ENCODE measurements at places on chromosomes 7 and 10.

- DNase-seq: no peak
Observed at GRCh38 chr10:98101366-98101765, 33.1 kb upstream of the R3HCC1L start.

GRCh38 chr10:103882285-103883007 lies 27.1 kb upstream of the SH3PXD2A start:
- DNase-seq: no peak

- no peak for DNase-seq
Observed at GRCh38 chr7:46301677-46302076, 380.6 kb upstream of the IGFBP3 start.

- no peak for DNase-seq
Observed at GRCh38 chr7:17663061-17663675, 277.1 kb downstream of the SNX13 start.

- DNase-seq: no peak
Observed at GRCh38 chr7:127337581-127337980, 54.9 kb downstream of the ZNF800 start.

GRCh38 chr10:28393956-28394568 lies 91.2 kb upstream of the MPP7 start:
- no peak for DNase-seq

DNA sequence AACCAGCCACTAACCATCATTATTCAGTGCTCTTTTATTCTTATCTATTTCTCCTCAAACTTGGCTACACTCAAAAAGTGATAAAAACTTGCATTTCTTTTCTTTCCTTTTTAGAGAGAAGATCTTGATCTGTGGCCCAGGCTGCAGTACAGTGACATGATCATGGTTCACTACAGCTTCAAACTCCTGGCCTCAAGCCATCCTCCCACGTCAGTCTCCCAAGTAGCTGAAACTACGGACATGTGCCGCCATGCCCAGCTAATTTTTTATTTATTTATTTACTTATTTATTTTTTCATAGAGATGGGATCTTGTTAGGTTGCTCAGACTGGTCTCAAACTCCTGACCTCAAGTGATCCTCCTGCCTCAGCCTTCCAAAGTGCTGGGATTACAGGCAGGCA lies 24.6 kb upstream of the TMEM248 start:
- DNase-seq: no peak

DNA sequence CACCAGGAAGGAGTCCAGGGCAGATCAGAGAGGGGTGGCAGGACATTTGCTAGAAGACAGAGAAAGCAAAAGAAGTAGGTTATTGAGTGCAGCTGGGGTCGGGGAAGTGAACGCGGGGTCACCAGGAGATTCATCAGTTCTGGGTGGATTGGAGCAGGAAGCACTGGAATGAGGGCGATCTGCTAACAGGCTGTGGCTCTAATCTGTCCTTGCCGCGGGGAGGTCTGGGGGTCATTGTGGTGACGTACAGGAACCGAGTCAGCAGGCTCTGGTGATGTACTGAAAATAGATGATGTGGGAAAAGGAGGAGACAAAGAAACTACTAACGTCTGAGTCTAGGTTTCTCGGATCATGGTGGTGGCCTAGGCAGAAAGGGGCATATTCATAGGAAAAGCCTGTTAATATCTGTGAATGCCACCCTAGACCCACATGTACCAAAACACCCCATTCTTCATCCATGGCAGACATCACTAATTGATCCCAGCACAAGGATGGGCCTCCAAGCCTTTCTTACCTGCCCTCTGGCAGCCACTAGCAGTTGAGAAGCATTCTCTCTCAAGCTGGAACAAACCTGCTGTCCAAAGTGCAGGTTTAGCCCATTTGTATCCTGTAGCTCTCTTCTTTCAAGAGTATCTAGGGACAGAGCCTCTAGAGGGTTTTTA lies 134.5 kb downstream of the C10orf105 start:
- DNase-seq: no peak

DNA sequence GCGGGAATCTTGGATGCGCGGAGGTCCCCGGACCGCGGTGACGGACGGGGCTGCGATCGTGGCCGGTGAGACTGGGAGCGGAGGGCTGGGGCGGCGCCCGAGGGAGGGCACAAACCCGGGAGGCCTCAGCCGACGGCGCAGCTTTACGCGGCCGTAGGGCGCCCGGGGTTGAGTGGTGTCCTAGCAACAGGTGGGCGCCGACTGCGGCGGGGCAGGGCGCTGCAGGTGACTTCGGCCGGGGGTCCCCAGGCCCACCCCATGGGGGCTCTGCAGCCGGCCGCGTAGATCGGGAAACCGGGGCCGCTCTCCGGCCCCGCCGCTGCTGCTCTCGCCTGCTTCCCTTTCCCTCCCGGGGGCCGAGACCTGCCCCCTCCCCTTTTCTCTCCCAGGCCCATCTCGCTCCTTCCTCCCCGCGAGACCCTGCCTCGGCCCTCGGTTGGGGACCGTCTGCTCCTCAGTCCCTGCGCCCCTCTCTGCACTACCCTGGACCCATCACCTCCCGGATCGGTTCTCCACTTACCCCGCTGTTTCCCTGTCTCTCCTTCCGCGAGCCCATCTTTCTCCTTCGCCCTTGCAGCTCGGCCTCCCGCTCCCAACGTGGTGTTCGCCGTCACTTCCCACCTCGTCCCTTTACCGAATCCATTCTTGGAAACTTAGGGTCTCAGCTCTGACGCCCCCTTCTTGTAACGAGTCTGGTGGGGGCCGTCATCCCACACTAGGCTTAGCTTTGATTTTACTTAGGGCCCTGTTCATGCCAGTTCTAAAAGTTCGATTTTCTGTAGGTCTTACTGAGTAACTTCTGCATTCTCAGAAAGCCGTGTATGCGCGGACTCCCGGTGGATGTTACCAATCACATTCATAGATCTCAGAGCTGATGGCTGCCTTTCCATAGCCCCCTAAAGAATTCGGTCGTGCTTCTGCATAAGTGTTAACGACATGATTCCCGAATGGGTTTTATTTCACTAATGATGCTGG lies 18.5 kb upstream of the ACBD5 start:
- no peak for DNase-seq

- no peak for DNase-seq
Observed at GRCh38 chr10:12547301-12547771, 198.0 kb downstream of the CAMK1D start.

DNA sequence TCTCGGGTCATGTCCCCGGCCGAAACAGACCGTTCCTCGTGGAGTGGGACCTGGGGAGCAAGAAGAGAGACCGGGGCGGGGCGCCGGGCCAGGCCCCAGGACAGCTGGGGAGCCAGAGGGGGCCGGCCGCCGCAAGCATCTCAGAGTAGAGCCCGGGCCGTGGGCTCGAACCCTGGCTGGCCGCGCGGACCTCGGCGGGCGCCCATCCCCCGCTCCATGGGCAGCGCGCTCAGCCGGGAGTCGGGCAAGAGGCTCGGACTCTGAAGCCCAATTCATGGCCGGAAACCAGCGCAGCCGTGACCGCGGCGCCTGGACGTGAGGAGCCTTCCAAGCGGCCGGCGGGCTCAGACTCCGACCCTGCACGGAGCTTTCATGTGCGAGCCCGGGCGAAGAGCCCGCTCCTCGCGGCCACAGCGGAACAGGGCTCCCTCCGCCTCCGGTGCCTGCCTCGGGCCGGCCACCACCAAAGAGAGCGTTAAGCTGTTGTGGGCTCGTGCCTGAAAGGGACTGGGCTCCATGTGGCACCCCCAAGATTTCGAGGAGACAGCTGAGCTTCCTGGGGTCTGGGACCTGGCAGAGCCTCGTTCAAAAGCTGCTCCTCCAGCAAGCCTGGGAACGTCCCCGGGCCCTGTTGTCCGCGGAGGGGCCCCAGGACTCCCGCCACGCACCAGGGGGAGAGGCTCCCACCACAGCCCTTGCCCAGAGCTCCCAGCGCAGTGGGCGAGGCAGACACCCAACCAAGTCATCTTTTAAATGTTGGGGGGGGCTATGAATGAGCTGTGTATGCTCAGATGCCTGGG lies 757 bp upstream of the GRID1 start:
- no peak for DNase-seq

DNA sequence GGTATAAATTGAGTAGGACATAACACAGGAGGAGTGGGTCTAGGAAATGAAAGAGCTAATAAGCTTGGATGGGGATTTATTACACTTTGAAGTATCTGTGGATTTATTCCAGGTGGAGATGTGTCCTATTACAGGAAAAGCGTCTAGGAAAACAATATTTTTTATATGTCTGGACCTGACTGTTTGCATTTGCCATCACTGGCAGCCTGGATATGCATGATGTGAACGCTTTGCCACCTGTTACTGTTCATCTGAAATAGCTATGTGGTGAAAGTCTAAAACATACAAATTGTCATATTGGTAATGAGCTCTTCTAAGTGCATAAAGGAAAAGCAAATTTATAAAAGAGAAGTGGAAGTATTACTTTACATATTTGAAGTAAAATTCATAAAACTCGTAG lies 31.6 kb upstream of the AGMO start:
- no peak for DNase-seq

DNA sequence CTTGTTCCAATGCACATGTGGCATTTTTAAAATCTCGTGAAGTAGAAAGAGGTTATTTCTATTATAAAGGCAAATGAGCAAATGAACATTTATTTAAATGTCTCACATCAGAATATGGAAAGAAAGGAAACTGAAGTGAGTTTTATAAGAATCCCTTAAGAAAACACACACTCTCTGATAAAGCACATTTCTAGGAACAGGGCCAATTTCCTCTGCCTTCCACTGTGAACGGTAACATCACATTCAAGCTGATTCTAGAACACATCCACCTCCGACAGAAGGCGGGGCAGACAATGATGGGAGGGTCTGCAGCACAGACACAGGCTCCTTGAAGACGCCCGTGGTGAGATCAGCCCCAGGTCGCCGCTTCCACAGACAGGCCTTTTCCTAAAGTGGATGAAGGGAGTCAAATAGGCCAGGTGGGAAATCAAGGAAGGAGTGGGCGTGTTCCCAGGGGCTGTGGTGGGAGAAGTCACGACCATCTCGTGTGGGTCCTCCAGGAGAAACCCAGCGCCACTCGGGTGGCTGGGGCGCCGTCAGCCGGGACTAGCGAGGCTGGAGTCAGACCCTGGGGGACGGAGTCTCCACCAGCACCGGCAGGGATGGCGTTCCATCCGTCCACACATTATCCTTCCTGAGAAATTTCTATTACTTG lies 31.1 kb downstream of the PITRM1 start:
- no peak for DNase-seq

GRCh38 chr10:95242581-95243317 lies 48.1 kb downstream of the PDLIM1 start:
- DNase-seq: no peak

DNA sequence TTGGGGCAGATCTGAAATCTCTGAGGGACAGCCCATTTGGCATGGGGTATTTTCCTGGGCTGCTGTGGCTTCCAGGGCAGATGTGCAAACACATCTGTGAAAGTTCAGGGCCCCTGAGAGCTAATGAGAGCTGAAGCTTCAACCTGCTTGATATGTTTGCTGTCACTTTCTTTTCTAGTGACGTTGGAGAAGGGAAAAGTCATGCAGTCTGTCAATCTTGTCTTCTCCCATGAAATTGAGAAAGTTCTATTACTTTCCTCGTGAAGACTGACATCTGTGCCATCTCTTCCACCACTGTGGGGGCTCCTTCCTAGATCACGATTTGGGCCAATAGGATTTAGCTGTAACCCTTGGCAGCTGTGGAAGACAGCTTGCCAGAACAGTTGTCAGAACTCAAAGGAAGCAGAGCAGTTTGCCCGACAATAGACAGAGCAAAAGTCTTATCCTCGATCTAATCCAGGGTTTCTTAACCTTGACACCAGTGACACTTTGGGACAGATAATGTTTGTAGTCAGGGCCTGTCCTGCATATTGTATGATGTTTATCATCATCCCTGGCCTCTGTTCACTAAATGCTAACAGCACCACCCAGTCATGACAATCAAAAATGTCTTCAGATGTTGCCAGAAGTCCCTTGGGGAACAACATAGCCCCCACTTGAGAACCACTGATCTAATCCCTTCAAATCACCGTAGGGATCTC lies 586.5 kb downstream of the LRMDA start:
- no peak for DNase-seq

DNA sequence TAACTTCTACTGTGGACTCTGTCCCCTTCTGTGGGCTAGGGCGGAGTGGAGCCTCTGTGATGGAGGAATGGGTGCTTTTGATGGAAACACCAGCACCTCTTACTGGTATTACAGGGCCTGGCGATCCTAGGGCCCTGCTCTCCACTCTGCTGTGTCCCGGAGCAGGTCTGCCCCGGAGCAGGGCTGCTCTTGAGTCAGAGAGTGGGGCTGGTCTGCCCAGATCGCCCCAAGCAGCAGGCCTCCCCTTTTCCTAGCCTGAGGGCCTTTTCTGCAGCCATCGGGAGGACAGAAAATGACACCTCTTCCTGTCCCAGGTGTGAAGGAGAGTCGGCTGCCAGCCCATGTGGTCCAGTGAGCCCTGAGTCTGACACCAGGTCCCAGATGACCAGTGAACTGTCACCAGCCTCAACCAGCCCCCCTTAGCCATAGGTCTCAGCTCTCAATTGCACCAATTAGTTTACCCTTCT lies 1.4 kb downstream of the ZNF282 start:
- DNase-seq: no peak

DNA sequence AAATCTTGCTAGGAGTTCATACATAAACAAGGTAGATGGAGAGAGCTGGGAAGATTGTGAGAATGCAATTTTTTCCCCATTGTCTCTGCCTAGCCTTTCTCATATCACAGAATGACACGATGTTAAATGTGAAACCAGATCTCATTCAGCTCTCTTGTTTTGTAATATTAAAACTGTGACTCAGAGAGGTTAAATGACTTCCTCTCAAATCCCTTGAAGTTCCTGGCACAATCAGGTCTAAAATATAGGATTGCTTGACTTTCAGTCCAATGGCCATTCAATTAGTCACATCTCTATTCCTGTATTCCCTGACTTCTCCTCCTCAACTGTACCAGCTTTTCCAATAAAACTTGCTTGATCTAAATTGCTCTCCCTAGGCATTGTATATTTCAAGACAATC lies 3.1 kb downstream of the ANKRD22 start:
- DNase-seq: no peak

Data from stimulated activated CD8-positive, alpha-beta memory T cell treated with anti-CD3 and anti-CD28 coated beads, Interleukin-7, amount 100 ng/mL, for 48 hours (primary cell).